ENCODE measurements at places on chromosomes 1 and 21.

GRCh38 chr1:198497326-198498102 is 43.0 kb downstream of the ATP6V1G3 start:
- no peak for DNase-seq

DNA sequence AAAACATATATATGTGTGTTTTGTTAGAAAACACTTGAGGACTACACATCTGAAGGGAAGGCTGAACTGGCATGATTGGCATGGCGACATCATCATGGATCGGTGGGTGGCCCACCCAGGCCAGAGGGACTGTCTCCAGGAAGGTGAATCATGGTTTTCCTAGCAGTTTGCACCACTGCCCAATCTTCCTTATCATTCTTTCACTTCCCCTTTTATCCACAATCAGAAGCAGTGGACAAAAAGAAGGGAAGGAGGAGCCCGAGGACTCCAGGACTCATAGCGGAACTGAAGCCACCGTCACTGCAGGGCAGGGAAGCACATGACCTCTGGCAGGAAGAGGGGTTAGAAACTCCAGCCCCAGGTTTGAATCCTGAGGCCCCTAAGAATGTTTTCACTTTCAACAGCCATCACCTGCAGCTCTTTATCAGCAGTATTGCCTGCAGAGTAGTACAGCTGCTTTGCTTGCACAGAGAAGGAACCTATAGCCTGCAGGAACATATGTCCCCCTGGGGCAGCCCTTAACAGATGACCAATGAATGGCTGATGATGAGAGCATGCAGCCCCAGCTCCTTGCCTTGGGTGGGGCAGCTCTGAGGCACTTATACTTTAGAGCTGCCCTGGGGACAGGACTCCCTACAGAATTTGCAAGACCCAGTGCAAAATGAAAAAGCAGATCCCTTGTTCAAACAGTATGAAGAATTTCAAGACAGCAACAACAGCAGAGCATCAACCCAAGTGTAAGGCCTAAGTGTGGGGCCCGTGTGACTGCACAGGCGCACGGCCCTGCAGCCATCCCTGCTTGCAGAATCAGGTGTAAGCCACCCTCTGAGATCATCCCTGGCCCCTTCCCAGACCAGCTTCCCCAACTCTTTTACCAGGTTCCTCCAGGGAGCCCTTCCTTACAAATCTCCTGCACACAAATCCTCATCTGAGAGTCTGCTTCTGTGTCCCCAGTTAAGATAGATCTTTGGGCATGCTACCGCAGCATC is 241.8 kb upstream of the IRF2BP2 start:
- DNase-seq, result no peak

- no peak for DNase-seq
These were observed 5.9 kb upstream of the CAMK2N1 start for GRCh38 chr1:20491866-20492265.

DNA sequence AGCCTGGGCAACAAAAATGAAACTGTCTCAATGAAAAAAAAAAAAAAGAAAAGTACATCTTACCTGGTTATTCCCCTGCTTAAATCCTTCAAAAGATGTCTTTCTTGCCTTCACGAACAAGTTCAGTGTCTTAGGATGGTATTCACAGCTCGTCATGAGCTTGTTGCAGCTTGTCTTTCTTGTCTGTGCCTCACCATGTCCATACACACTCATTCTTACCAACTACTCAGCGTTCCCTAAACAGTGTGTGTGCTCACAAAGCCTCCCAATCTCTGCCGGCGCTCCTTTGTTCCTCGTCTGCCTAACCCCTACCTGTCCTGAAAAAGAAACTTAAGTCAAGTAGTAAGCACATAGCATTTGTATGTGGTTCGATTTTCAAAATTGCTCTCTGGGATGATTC is 31.1 kb downstream of the UBE4B start:
- DNase-seq, result no peak

GRCh38 chr1:221149111-221149510 is 269.9 kb downstream of the HLX start:
- DNase-seq, result no peak

DNA sequence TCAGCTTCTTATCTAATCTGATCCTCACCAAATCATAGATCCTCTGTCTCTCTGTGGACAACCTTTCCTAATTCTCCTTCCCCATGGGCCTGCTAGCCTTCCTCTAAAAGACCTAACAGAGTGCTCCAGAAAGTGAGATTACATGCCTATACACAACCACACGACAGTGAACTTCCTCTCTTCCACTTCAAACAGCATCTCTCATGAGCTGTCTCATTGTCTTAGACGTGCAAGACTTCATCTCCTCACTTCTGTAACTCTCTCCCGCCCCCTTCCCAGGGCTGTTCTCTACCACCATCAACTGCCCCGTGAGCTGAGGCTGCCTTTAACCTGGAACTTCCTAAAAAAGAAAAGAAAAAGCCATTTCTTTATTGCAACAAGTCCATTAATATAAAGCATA is 14.1 kb upstream of the A3GALT2 start:
- DNase-seq, result no peak

GRCh38 chr1:197314682-197315081 is 46.6 kb downstream of the CRB1 start:
- DNase-seq, result no peak

DNA sequence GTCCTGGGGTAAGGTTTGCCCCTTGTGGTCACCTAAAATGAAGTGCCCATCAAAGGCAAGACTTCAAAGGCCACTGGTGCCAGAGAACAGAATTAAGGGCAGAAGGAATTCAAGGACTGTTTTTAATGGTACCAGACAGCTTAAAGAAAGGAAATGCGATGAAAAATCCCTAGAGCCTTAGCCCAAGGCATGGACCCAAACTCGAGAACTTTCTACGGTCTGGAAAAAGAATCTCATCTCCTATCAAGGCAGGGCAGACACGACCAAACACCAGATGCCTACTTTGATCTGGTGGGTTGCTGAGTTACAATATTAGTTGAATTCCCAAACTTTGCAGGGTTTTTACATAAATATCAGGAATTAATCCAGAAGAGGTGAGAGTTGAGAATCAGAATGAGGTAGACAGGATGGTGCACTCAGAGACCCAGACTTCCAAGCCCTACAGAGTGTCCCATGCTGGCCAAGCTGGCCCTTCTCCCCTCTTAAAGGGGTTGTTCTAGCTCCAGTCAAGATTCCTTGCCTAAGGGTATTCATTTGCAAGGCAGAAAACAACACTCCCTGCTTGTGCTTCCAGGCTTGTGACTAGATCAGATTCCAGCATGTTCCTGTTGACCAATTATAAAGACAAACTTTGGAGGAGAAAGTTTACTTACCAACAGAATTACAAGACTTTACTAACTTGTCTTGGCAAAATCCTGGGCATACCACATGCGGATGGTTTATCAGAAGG is 48.0 kb downstream of the EDN2 start:
- no peak for DNase-seq

GRCh38 chr1:36155408-36156328 is at the start of gene MAP7D1:
Gene MAP7D1 (plus strand): TSS chr1:36156160. CDS start chr1:36156418, 258 bp downstream.
- no peak for DNase-seq

DNA sequence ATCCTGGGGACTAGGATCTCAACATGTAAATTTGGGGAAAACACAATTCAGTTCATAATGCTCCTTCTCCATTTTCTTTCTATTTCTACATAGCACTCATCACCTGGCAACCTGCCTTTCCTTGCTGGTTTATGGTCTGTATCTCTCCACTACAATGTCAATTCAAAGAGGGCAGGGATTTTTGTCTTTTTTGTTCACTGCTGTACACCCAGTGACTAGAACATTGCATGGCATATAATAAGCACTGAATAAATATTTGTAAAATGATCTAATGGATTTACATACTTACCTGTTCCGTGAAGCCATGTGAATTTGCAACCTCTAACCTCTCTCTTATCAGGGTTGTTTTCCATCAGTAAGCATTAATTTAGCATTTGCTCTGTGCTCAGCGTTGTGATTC is 27.4 kb upstream of the TBX15 start:
- DNase-seq, result no peak

All from pulmonary artery endothelial cell (primary cell).